ENCODE measurements at places on chromosomes 4 and X.

DNA sequence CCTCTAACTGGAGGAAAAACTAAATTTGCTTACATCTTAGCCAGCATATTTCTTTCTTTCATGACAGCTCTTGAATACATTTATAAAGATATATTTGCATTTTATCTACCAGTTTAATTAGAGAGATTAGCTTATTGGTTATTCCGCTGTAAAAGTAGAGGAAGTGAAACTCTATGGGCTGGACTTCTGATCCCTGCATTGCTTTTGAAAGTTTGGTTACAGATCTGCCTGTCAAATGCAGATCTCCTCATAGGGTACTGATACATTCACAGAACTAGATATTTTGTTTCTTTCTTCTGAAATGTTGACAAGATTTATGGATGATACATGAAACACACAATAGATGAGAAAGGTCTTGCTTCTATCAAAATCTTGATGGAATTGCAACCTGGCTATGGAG is 581.4 kb upstream of the AADAT start:
- DNase-seq: no peak

GRCh38 chrX:108199691-108200090 is 108.1 kb downstream of the ATG4A start:
- no peak for DNase-seq

- DNase-seq: no peak
These were observed 1312.0 kb downstream of the PCDH7 start for GRCh38 chr4:32032136-32032672.

- DNase-seq: no peak
These were observed 228.5 kb downstream of the PTTG2 start for GRCh38 chr4:38188631-38189101.

GRCh38 chr4:15144249-15144966 is 142.1 kb downstream of the CPEB2 start:
- no peak for DNase-seq

- no peak for DNase-seq
These were observed 108.4 kb upstream of the DIPK2B start for GRCh38 chrX:45309096-45309495.

- no peak for DNase-seq
These were observed 1562.9 kb upstream of the TENM3 start for GRCh38 chr4:180680305-180680704.

DNA sequence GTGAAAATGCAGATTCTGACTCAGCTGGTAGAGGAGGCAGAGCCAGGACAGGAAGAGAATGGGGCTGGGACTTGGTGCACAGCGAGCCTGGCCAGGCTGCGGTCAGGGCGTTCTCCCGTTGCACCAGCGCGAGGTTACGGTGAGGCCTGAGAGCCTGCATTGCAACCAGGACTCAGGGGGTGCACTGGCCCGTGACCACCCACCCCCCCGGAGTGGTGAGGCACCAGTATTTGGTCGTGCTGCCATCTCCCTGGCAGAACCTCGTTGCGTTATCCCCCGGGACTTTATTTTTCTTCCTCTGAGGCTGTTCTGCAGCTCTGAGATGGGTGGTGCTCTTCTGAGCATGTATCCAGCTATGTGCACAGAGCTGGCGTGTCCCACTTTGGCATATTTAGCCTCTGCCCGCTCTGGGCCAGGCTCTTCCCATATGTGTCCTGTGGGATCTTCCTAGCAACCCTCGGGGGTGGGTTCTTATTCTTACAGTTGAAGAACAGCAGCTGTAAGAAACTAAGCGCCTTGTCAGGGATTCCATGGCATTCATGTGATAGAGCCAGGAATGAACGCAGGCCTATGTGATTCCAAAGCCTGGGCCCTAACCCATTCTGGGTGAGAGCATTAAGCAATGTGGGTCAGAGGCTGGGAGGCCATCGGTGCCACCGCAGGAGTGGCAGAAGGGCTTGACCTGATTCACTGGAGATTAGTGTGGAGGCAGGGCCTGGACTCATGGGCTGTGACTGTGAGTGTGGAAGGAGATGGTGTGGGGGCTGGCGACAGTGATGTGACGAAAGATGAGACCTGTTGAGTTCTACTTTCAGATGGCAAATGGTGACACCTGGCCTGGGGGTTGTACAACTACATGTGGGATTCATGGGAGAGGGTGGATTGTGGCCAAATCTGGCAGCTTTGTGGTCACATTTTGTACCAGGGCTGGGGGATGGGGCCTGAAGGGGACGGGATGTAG is 3.1 kb downstream of the TADA2B start:
- DNase-seq: no peak

GRCh38 chr4:88722276-88722780 is 24.7 kb upstream of the NAP1L5 start:
- no peak for DNase-seq

DNA sequence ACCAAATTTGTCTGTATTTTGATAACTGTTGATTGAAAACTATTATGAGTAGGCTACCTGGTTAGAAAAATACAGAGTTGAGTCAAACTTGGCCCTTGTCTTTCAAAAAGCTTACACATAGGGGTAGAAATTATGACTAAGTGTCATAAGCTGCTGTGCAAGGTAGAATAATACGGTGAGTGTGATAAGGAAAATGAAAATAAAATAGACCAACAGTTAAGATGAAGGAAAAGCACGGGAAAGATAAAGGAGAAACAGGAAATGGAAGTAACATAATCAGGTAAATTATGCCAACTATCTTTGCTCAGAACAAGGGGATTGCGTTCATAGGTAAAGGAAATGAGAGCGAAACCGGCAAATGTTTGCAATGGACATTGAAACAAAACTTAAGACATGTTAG is 302.5 kb downstream of the PCDH7 start:
- DNase-seq: no peak

DNA sequence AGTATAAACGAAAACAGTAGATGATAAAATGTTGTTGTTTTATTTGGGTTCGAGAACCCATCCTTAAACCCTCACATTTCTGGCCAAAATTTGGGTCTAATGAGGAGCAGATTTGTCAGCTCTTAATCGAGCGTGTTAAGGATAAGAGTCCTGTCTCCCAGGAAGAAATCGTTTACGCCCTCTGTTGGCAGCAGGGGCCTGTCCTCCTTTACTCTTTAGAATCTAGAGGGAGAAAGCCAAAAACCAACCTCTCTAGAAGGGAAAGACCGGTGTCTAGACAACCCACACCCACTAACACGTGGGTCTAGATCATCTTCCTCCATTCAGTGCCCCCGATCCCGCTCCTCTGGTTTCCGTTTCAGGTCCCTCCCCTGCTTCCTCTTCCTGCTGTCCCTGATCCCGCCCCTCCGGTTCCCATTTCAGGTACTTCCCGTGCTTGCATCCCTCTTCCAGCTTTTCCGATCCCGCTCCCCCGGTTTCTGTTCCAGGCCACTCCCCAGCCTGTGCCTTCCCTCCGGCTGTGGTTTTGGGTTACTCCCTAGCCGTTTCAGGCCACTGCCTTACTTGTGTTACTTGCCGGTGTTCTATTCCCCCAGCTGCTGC is 339.1 kb downstream of the PAPSS1 start:
- DNase-seq: no peak

GRCh38 chrX:136185401-136186022 is 38.2 kb downstream of the FHL1 start:
- DNase-seq: no peak

- no peak for DNase-seq
These were observed 193.2 kb upstream of the LEF1 start for GRCh38 chr4:108361886-108362285.

GRCh38 chr4:159767406-159767805 is 664.5 kb downstream of the RAPGEF2 start:
- no peak for DNase-seq

- no peak for DNase-seq
These were observed 102.0 kb downstream of the CBR4 start for GRCh38 chr4:168908093-168908492.

DNA sequence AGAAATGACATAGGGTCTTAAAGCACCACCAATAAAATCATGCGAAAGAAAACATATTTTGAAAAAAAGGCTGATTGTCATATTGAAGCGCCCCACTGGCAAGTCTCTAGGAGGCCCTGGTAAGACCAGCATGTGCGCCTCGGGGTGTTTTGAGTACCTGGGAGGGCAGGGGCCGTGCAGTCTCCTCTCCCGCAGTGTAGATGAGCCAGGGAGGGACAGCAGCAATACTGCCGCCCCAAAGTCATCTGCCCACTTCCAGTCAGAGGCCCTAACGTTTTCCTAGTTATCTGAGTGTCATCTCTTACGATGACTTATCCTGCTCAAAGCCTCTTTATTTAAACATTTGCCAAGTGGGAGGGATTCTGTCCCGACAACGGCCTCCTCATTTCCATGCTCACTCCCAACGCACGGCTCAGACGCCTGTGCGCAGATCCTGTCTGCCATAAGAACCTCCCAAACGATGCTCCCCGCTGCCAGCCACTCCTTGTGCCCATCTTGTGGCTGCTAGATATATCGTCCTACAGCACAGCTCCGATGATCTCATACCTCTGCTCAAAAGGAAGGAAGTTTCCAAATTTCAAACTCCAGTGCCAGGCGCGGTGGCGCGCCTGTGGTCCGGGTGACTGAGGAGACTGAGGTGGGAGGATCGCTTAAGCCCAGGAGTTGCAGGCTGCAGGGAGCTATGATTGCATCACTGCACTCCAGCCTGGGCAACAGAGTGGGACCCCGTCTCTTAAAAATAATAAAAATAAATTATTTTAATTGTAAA is 17.2 kb upstream of the SCRG1 start:
- no peak for DNase-seq

- no peak for DNase-seq
These were observed 17.1 kb upstream of the BMP15 start for GRCh38 chrX:50893466-50893865.

DNA sequence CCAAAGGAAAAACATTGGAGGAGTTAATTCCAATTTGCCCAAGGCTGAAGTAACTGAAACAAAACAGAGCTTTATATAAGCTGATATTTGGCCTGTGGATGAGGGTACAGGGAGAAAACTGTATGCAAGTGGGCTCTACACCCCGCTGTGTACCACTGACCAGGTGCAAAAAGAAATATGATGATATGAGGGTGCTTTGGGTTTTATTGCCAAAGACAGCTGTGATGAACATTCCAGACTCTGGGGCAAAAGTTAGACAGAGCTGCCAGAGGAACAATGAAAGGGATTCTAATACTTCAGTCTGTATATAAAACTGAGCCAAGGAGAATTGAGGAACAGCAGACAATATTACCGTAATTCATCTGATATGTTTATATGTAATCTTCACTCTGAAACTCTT is 117.4 kb downstream of the MID1 start:
- DNase-seq: no peak

- DNase-seq: no peak
These were observed 17.7 kb downstream of the IL21 start for GRCh38 chr4:122603156-122603574.

DNA sequence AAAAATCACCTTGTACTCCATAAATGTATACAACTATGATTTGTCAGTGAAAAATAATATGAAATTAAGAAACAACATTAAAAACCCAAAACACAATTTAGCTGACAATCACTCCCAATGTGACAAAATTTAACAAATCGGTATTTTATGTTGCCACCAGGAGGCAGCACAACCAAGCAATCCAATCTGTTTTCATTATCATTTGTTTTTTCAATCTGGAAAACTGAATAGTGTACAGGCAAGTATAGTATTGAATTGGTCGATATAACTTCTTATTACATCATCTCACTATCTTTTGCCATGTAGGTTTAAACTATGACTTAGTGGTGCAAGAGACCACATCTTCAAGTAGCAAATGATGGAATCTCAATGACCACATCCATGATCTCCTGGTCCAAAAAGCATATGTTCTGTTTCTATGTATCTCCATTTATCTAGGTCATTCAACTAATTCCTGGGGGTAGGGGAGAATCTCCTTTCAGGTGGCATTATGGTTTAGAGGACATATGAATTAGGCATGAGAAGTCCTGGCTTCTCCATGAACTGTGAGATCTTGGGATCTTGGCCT is 112.9 kb upstream of the AGA start:
- DNase-seq: no peak

DNA sequence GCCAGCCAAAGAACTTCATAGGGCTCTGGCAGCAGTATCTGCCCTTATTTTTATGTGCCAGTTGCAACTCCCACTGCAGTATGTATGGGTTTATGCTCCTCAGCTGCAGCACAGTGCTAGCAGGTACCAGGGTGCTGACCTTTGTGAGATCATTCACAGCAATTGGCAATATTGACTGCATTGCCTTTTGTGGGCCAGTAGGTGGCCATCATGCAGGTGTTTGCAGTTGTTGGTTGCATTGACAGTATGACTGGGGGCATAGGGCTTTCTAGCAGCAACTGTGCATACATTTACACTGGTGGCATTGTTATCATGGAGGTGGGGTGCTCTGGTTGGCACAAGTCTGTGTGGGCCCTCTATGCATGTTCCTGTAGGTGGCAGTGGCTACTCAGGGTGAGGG is 42.5 kb downstream of the FAAH2 start:
- no peak for DNase-seq

- DNase-seq: no peak
These were observed 54.1 kb upstream of the ARHGAP24 start for GRCh38 chr4:85420831-85421230.

GRCh38 chr4:127097061-127097460 is 535.7 kb upstream of the INTU start:
- DNase-seq: no peak

GRCh38 chr4:7841071-7841470 is 98.6 kb downstream of the AFAP1 start:
- no peak for DNase-seq

GRCh38 chr4:13765539-13765938 is 138.0 kb upstream of the BOD1L1 start:
- no peak for DNase-seq

DNA sequence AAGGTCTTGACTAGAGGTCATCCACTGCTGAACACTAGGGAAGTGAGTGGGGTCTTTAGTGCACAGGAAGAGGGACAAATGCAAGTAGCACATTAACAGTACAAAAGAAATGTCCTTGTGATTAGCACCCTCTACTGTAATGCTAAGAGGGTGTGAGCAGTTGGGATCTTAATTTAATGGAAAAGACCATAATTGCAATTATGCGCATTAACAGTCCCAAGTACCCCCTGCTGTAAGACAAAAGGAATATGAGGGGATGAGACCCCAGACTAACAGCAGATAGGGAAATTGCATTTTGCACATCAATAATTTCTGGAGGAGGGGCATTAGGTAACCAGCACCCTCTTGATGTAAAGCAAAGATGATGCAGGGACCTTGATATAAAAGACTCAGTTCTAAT is 285.0 kb downstream of the CHIC1 start:
- DNase-seq: no peak

DNA sequence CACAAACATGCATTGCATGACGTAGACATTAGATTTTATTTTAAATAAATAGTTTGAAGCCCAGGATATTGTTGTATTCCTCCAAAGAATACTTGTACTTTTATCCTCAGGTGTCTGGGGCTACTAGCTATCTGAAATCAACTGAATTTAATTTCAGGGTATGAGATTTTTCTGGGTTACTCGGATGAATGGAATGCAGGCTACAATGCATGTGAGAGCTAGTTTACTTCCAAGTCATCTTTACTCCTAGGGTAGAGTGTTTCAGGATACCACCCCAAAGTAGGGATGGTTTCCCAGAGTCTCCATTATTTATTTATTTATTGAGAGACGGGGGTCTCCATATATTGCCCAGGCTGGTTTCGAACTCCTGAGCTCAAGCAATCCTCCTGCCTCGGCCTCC is 66.4 kb downstream of the HPRT1 start:
- no peak for DNase-seq

GRCh38 chr4:109748114-109748513 is 18.2 kb upstream of the PLA2G12A start:
- no peak for DNase-seq

GRCh38 chr4:139893801-139894200 is 228.2 kb downstream of the MGST2 start:
- DNase-seq: no peak

Measured in effector memory CD8-positive, alpha-beta T cell (primary cell).